ENCODE measurements at places on chromosomes 16 and 17.

GRCh38 chr17:72342627-72343527 lies 222.1 kb downstream of the SOX9 start:
- DNase-seq = peak; percentile 19

GRCh38 chr17:44556832-44557606 lies at the start of gene FZD2:
Gene FZD2 (plus strand): TSS chr17:44557484. CDS start chr17:44557689, 205 bp downstream.
- DNase-seq = peak; percentile 56

- no peak for DNase-seq
Observed at GRCh38 chr17:7849751-7850504, 4.9 kb upstream of the TMEM88 start.

GRCh38 chr17:77058016-77058415 lies 82.8 kb upstream of the SEC14L1 start:
- no peak for DNase-seq

DNA sequence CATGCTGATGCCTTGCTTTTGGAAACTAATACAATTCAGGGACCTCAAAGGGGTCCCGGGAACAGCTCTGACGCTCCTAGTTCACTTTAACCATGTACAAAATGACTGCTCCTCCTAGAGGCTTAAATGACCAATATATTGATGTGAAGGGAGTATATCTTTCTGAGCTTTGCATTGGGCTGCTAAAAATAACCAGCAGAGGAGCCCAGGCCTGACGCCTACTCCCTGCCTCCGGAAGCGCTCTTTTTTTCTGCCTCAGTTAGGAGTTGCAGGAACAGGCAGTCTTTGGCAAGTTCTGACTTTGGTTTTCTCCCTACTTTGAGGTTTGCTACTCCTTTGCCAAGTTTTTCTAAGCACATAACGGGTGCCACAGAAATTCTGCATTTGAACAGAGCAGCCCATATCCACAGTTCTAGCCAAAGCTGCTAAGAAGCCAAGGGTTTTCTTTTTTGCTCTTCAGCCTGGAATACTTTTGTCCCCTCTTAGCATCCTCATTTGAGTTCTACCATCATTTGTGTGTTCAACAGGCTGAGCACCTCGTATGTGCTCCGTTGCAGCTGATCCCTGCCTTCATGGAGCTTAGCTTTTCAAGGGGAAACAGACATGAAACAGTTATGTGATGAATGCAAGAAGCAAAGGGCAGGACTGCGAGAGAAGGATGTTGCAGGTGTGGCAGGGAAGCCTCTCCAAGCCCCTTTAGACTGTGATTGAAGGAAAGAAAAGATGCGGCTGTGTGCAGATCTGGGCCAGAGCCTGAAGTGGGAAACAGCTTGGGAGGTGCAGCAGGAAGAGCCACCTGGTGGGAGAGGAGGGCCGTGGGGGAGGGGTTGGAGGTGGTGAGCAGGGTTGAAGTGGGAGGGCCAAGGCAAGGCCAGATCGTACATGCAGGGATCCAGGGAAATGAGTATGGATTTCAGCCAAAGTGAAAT lies 2.8 kb upstream of the NAGPA start:
- DNase-seq = no peak

- DNase-seq = no peak
Observed at GRCh38 chr17:13429201-13429600, 172.5 kb downstream of the HS3ST3A1 start.

- DNase-seq = no peak
Observed at GRCh38 chr17:4583782-4584100, 588 bp upstream of the SMTNL2 start.

- DNase-seq = no peak
Observed at GRCh38 chr17:6437466-6437865, 2.5 kb upstream of the AIPL1 start.

GRCh38 chr17:81923302-81924260 lies 4.0 kb downstream of the MAFG start:
- no peak for DNase-seq

DNA sequence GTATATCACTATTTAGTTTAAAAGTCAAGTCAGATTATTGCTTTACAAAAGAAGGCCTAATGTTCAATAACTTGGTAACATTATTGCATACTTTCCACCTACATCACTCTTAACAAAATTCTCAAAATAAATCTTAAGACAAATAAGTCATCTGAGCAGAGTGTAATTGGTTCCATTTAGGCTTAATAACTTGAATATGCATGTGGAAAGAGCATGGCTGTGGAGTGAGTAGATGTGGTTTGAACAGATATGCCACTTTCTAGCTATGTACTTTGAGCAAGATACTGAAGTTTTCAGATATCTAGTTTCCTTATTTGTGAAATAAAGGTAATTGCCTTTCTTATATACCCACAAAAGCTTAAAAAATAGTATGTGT lies 6.7 kb upstream of the EVI2A start:
- DNase-seq = no peak

DNA sequence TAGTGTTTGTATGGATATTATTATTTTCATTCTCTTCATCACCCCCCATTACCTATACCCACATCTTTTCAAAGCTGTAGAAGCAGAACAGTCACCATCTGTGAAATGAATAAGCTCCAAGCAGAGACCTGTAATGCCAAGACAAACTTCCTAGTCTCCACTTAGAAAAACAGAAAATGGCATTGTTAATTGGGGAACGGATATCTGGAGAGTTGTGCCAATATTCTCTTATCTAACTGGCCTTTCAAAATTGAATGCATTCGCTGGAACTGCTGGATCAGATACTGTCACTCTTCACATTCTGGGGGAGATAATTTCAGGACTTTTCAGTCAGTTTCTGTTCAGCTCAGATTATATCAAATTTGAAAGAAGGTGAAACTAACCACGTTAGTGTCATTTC lies 464.4 kb upstream of the GOT2 start:
- DNase-seq = no peak

DNA sequence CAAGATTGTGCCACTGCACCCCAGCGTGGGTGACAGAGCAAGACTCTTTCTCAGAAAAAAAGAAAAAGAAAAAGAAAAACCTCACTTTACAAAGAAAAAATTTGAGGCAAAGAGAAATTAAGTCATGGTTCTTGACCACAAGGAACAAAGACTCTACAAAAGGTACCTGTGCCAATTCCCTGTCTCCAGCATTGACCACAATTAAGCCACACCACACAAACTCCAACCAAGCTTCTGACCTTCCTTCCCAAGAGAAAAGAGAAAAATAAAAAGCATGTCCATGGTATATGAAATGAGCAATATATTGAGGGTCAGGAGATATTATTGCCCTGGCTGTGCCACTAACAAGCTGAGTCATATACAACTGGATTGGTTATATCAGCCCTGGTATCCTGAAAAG lies 146.3 kb upstream of the NOG start:
- no peak for DNase-seq

DNA sequence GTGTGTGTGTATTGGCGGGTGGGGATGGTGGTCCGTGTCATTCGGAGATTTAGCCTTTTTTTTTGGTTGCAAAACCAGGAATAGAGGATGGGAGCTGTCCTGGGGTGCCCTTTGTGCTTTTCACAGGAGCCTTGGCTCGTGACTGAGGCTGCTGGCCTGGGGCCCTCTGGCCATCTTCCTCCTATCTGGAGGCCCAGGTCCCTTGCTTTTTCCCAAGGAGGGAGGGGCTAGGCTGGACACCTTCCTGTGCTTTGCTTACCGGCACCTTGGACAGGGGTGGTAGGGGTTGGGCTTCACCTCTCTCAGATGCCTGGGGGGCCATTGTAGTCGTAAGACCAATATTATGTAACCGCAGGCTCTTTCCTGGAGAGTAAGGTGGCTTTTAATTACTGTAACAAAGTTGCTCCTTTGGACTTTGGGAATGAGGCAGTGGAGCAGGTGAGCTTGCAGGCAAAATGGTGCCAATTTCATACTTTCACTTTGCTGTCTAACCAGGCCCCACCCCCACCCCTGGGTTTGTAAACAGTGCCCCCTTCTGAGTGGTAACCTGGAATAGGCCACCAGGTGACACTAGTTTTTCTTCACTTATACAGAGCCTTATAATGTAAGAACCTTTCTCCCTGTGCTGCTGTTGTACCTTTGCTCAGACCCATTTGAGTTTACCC lies 1.2 kb downstream of the DYNLL2 start:
- DNase-seq = no peak
